ENCODE measurements at places on chromosomes 5 and 9. TPM values are rescaled to one million over a fixed set of nuclear protein-coding genes. Genes with fewer than 3 reads are reported as not detected.

Gene UBTD2
- 39.9 TPM for total RNA-seq

Gene IL5
- total RNA-seq: not detected

Gene KCNV2
- not detected for total RNA-seq

Gene FBLL1
- total RNA-seq: 4.8 TPM

Gene GDF9
- 0.24 TPM for total RNA-seq

Gene EDIL3
- 61.0 TPM for total RNA-seq

Gene C7
- total RNA-seq: 0.52 TPM

Gene SPATA31D4
- total RNA-seq: not detected

Gene SPATA9
- not detected for total RNA-seq

Gene ABLIM3
- total RNA-seq: 0.29 TPM

Gene DMRT1
- total RNA-seq: not detected

Gene HSPA5
- 244 TPM for total RNA-seq

- no peak for DNase-seq
Measured at GRCh38 chr9:73995836-73996235, 501.3 kb upstream of the RORB start.

GRCh38 chr5:125536582-125536981 is 790.1 kb upstream of the ZNF608 start:
- DNase-seq: no peak

DNA sequence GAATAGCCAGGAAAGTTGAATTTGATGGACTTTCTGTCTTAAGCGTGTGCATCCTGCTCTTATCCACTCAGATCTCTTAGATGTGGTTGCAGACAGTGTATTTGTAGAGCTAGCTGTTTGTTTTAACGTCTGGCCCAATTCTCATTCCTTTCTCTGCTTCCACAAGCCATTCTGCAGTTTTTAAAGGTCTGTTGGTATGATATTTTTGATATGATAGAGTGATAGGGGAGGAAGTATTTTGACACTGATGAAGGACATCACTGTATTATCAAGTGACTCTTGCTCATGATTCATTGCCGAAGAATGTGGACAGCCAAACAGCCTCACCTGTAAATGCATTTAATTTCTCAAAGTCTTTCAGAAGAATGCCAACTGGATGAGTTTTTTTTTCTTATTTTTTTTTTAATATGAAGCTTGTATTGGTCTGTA is 4.5 kb downstream of the TJP2 start:
- DNase-seq: no peak

DNA sequence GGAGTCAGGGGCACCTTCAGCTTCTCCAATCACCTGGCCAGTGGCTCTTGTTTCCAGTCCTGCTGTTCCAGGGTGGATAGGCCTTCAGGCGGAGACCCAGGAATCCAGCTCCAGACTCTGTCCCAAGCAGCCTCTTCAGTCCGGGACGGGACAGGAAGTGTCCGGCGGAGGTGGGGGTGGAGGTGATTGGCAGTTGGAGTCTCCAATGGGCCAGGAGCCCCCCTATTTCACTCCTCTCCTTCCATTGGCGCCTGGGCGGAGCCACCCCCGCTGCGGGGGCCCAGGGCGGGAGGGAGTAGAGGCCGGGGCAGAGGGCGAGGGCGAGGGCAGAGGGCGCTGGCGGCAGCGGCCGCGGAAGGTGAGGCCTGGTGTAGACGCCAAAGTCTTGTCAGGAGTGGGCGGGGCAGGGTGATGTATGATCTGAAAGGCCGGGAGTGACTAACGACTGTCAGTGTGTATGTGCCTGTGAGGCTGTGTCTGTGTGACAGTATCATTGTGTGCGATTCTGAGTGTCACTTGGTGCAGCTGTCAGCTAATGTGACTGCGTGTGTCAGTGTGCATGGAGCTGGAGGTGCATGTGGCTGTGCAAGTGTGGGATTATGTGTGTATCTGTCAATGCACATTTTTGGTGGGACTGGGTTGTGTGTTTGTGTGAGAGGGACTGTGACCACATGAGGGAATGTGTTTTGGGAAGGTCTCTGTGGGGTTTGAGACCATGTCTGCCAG is at the start of gene IL11RA:
TSS of gene IL11RA (plus strand) at position 310 of the 726 bp plus-strand sequence. CDS start 3,033 bp downstream, outside the sequence.
- DNase-seq: peak; percentile 98

DNA sequence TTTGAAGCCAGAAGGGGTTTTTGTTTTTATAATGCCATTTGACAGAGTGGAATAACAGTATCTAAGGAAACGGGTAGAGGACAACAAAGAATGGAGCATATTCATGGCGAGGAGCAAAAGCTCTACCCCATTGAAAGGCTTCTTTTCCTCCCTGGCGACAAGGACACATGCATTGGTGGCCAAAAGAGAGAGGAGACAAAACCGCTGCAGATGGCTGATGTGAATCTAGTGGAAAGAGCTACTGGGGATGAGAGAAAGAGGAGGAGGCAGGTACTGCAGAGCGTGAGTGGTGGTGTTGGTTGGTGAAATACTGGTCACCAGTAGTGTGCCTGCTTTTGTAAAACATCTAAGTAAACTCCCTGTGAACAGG is 491 bp downstream of the APC start:
- no peak for DNase-seq

- DNase-seq: no peak
Measured at GRCh38 chr9:123583646-123584045, 227.6 kb downstream of the CRB2 start.

GRCh38 chr9:133370685-133371084 is 5.2 kb downstream of the SURF4 start:
- DNase-seq: no peak

GRCh38 chr5:129378961-129379360 is 81.1 kb upstream of the ADAMTS19 start:
- DNase-seq: no peak

DNA sequence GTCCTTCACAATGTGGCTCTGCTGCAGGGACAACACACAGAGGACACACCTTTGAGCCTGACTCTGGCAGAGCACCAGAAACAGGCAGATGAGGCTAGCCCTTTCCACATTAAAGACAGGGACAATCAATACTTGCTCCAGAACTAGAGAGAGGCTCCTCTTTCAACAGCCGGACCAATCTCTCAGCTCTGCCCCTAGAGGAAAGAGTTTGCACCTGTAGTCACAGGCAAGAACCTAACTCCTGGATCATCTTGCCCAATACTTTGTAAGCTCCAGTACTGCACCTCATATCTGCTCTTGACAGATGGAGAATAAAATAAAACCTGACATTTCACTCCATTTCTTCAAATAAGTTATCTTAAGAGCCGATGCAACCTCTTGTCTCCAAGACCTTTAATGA is 52.1 kb downstream of the EPB41L4A start:
- DNase-seq: peak; percentile 58

GRCh38 chr9:1018121-1018520 is 32.0 kb upstream of the DMRT2 start:
- peak; percentile 58 for DNase-seq

DNA sequence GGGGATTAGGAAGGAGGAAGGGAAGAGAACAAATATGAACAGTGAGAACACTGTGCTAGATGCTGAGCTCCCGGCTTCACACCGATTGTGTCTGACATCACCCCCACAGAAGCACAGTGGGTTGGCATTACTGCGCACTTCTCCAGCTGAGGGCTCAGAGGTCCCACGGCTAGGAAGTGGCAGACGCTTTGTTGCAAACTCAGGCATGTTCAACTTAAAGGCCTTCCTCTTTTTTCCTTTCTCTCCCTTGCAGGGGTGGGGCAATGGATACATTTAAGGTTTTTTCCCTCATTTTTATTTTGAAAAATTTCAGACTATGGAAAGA is 15.5 kb upstream of the SHB start:
- no peak for DNase-seq

DNA sequence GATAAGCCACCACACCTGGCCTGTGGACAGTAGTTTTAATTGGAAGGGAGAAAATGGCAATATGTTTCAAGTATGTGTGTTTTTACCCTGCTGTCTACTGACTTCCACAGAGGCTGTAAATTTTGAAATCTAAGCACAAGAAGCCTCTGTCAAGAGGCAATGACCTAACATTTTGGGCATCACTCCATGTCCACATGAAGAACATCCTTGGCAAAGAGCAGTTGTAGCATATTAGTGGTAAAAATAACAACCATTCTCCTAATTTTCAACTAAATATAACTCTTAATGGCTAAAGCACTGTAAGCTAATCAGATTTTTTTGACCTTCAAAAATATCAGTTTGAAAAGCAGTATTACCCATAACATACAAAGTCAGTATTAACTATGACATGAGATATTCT is 100.3 kb upstream of the APC start:
- no peak for DNase-seq

DNA sequence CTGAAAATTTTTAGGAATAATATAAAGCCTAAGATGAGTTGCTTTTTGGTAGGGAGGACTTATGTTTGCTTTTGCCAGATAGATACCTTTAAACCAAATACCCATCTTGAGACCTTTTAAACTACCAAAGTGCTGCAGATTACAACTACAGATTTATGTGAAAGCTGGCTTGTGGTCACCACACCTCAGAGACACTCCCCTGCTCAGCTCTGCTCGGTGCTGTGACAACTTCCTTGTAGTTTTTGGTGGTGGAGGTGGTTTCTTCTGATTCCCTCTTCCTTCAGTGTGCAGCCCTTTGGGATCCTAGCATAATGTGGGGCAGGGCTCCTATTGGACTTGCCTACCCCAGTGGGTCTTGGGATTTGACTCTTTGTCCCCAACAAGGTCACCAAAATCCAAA is 29.2 kb downstream of the GARNL3 start:
- no peak for DNase-seq

DNA sequence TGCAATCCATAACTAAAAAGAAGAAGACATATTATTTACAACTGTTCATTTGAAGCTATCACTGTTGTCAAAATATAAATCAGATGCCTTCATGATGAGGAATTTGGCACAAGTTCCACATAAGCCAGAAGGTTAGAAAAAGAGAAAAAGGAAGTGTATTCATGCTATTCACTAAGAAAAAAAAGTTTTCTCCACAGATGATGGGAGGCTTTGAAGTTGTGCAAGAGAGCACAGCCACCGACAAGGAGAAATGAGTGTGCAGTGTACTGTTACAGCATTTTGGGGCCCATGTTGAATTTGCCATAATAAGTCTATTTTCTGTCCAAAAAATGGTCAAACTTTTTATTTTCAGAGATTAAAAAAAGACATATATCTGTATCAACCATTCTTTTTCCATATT is 32.9 kb upstream of the IFNK start:
- DNase-seq: no peak

GRCh38 chr5:111227801-111228200 is 3.6 kb downstream of the CAMK4 start:
- DNase-seq: no peak

GRCh38 chr9:82202808-82203207 is 214.2 kb downstream of the SPATA31D1 start:
- DNase-seq: no peak

DNA sequence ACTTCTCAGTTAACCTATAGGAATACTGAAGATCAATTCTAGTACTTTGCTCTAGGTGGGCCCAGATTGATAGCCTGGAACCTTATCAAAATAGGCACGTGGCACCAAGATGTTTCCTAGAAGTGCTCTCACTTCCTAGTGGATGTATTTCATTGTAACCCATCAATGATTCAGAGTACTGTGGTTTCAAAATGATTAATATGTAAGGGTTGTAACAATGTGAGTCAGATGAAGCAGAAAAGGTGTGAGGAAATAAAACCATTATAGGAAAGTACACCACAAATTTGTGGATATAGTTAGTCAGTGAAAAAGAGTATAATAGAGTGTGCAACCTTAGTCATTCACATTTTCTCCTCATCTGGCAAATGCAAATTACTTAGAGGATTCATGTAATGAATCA is 177.3 kb upstream of the FST start:
- no peak for DNase-seq

- DNase-seq: peak; percentile 31
Measured at GRCh38 chr5:112923148-112923917, 1.3 kb upstream of the REEP5 start.

- DNase-seq: no peak
Measured at GRCh38 chr5:173574983-173575382, 41.5 kb downstream of the BOD1 start.
